Astrocyte of the cerebellum (primary cell): ENCODE measurements at places on chromosomes 7 and 10.

GRCh38 chr10:62788861-62789467 is 15.6 kb upstream of the ADO start:
- no peak for DNase-seq

- DNase-seq, result no peak
Measured at GRCh38 chr10:49310460-49310859, 11.5 kb downstream of the C10orf71 start.

GRCh38 chr10:3110782-3111620 is 43.7 kb downstream of the PFKP start:
- no peak for DNase-seq

- no peak for DNase-seq
Measured at GRCh38 chr10:92354587-92354986, 63.6 kb downstream of the MARCHF5 start.

- DNase-seq, result no peak
Measured at GRCh38 chr10:96208271-96208670, 63.1 kb downstream of the BLNK start.

- no peak for DNase-seq
Measured at GRCh38 chr7:28572321-28573058, 160.2 kb downstream of the CREB5 start.

- DNase-seq, result no peak
Measured at GRCh38 chr10:11639362-11639761, 27.9 kb upstream of the USP6NL start.

- no peak for DNase-seq
Measured at GRCh38 chr7:94909179-94909466, 1.7 kb downstream of the PPP1R9A start.

- DNase-seq, result no peak
Measured at GRCh38 chr10:132407846-132408278, 10.9 kb downstream of the PWWP2B start.

DNA sequence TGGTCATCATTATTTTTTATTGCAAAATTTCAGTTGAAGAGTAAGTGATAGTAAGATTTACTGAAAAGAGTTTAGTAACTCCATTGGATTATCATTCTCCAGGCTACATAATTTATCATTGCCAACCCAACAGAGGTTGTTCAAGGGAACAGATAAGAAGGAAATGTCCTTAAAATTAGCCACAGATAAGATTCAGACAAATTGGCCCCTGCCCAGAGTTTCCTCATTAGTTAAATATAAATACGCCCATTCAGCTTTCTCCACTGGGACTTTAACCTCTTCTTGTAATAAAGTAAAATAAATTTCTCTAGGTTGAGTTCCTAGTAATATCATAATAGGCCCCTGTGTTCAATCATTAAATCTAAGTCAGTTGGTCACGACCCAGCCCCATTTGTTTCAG is 27.7 kb upstream of the PHYHIPL start:
- no peak for DNase-seq

- no peak for DNase-seq
Measured at GRCh38 chr10:3785851-3786271, 852 bp upstream of the KLF6 start.

DNA sequence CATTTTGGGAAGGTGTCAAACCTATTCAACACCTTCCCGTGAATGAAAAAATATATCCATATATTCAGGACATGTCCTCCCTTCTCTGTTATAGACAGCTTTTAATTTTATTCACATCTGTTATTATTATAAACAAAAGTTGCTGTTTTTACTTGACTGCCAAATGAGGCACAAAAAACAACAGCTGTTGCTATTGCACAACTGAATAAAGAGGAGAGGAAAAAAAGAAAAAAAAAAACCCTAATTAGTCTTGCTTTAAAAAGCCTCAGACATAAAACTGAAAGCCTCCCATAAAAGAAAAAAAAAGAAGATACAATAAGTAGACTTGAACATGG is 153.4 kb downstream of the BMPER start:
- no peak for DNase-seq

- no peak for DNase-seq
Measured at GRCh38 chr7:11699666-11700065, 132.3 kb downstream of the THSD7A start.

DNA sequence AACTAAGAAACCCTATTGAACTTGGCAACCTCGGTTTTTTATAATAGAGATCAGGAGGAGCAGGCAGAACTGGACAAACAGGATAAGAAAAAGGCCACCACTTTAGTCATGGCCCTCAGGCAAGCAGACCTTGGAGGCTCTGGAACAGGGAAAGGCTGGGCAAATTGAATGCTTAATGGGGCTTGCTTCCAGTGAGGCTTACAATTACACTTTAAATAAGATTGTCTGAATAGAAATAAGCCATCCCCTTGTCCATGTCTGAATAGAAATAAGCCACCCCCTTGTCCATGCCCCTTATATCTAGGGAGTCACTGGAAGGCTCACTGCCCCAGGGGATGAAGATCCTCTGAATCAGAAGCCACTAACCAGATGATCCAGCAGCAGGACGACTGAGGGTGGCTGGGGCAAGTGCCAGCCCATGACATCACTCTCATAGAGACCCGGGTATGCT is 40.6 kb downstream of the AKR1B15 start:
- no peak for DNase-seq

DNA sequence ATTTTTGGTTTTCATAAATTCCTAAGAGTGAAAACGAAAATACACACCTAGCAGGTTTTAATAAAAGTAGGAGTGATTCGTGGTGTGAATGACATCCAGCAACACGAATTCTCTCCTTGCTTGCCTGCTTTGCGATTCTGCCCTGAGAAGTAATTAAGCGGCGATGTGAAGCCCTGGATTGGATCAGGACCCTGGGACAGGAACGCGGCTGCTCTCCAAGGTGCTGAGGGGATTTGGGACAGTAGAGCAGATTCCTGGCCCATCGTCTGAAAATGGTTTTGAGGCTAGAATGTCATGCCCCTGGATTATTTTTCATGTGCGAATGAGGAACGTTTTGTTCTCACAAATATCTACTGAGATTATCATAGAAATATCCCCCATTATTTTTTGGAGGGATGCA is 7.8 kb downstream of the NPS start:
- no peak for DNase-seq

DNA sequence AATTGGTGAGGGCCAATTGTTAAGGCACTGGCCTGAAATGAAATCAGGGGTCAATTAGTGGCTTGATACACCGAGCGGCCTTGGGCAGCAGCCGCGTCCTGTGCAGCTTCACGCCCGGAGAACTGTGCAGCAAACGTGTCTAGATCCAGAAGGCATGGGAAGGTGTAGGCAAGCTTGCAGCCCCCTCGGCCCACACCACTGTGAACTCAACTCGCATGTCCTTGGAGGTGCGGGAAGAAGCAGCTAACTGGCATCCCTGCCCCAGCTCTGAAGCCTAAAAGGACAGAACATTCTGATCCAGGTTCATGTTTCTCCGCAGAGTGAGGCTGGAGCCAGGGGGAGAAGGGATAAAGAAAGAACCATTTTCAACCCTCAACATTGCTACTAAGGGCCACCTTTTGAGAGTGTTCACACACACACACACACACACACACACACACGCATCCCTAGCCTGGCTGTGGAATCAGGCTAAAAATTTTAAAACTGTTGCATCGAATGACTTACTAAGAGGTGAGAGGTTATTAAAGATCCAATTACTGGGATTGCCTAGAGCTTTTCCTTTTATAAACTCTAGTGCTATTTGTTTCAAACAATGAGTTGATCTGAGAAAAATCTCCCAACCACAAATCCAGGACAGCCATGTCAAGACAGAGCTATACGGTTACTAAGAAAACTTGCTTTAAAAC is 104.0 kb downstream of the PARP12 start:
- DNase-seq, result no peak

DNA sequence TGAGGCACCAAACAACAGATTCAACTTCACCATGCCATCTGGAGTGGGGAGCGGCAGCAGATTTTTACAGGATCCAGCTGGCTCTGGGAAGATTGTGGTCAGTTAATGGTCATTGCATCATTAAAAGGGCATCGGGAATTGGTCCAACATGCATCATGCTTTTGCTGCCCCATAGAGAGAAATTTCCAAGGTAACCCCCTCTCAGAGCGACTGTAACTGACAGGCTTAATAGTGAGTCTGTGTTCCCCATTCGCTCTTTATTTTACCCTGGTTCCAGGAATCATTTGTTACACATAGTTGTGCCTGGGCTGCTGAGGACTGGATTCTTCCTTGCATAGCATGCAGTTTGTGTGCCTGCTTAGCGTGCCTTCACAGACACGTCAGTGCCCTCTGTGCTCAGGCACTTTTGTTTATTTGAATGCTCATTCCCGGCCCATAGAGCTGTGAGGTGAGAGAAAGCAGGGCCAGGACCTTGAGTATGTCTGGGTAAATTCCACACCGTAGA is 49.9 kb downstream of the CDHR3 start:
- peak; percentile 77 for DNase-seq
